ENCODE measurements at places on chromosomes 6 and 20.

- no peak for DNase-seq
Observed at GRCh38 chr6:34746104-34746846, 11.0 kb upstream of the SNRPC start.

GRCh38 chr6:144447472-144447871 is 162.3 kb downstream of the UTRN start:
- no peak for DNase-seq

DNA sequence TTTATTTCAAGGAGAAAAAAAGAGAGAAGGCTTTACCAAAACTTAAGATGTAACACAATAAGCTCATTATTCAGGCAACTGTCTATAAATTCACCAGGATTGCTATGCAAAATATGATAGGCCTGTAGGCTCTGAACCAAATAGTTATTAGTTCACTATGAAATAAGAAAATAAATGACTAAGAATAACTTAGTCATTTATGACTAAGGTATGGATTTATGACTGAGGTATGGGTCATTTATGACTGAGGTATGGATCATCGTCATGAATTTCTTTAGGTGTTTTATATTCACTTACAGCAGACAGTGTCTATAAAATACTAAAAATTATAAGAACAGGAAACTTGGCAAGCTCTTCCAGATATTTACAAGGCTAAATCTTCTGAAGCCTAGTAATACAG is 52.1 kb upstream of the SNX9 start:
- DNase-seq, result no peak

DNA sequence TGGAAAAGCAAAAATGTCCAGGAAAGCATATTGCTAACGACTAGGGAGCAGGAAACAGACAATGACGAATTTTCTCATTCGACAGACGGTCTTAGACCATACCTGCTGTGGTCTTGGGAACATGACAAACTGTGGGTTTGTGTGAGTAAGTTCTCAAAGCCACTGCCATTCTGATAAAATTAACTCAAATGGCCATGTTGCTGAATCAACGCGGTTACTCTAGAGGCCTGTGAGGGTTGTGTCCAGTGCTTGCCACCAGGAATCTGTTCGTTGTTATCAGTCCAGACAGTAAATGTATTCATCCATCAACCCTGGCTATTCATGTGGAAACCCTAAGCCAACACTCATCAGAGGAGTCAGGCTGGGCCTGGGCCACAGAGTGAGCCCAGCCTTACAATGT is 124.3 kb downstream of the MYLK4 start:
- no peak for DNase-seq

- DNase-seq, result no peak
Observed at GRCh38 chr20:37781626-37782025, 87.8 kb downstream of the CTNNBL1 start.

DNA sequence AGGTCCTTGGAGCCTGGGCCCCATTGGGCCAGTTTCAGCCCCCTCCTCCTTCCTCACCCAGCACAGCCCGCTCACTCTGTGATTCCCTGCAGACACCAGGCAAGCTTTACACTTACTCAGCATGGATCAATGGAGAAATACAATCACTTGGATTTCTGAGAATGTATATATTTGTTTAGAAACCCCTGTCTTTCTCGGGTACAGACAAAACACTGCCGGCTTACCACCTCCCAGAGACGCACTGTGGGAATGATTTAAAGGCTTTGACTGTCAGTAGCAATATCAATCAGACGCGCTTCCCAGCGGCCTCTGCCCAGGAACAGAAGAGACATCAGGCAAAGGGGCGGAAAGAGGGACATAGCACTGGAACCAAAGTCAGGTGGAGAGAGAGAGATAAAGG is 186.5 kb downstream of the MAFB start:
- DNase-seq, result no peak

DNA sequence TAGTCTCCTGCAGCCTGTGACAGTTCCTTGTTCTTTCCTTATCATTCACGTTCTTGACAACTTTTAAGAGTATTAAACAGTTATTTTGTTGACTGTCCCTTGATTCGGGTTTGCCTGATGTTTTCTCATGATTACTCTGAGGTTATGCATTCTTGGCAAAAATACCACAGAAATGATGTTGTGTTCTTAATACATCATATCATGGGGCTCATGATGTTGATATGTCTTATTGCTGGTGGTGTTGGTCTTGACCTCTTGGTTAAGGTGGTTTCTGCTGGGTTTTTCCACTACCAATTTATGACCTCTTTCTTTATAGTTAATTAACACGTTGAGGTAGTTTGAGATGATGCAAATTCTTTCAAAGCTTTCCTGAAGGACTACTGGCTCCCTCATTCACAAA is 59.1 kb downstream of the ZHX3 start:
- DNase-seq, result no peak

GRCh38 chr6:119308048-119308570 is 41.5 kb downstream of the MAN1A1 start:
- DNase-seq, result no peak

GRCh38 chr20:48667481-48667880 is 160.3 kb downstream of the PREX1 start:
- DNase-seq, result no peak

- no peak for DNase-seq
Observed at GRCh38 chr6:123529058-123529457, 107.7 kb downstream of the TRDN start.

DNA sequence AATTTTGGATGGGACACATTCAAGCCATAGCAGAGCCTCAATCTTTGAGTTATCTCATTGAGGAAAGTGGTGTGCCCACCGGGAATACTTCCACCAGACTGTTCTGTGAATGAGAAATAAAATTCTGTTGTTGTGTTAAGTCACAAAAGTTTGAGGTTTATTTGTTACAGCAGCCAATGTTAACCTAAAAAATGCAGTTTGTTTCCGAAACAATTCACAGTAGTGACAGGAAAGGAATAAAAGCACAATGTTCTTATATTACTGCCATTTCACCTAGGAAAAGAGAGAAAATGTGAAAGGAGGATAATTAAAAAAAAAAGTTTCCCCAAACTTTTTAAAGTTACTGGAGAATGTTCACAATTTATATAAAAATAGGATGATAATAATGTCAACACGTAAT is 344.6 kb downstream of the CD83 start:
- DNase-seq, result no peak

GRCh38 chr6:135418040-135418760 is 79.3 kb downstream of the AHI1 start:
- no peak for DNase-seq

GRCh38 chr6:112470376-112470775 is 123.2 kb downstream of the RFPL4B start:
- DNase-seq, result no peak

- DNase-seq, result no peak
Observed at GRCh38 chr20:8148501-8148900, 16.4 kb downstream of the PLCB1 start.

- no peak for DNase-seq
Observed at GRCh38 chr20:31760519-31761240, 21.6 kb downstream of the TPX2 start.

DNA sequence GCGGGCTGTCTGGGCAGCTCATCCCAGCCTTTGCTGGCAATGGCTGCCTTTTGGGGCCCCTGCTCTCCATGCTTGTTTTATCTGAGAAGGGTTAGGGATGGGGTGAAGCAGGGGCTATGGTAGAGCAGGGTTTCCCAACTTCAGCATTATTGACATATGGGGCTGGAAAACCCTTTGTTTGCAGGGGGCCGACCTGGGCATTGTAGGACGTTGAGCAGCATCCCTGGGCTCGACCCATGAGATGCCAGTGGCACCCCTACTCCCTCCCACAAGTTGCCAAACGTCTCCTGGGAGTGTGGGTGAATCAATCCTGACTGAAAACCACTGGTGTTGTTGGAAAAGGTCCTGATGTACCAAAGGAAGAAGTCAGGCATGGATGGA is 56.9 kb downstream of the KCNK5 start:
- DNase-seq, result no peak

DNA sequence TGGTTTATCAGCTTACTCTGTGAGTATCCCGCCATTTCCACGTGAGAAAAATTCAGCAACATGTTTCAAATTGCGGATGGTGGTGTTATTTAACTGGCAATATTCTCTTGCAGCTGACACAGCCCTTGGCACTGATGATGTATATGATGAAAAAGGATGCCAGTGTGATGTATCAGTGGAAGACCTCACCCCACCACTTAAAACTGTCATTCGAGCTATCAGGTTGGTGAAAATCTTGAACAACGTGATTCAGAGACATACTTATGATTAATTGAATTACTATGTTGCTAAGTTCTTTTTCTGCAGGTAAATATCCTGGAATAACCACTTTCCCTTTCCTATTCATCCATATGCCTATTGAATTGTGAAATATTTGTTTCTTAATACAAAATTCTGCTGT is 55.7 kb downstream of the KHDC1L start:
- no peak for DNase-seq

GRCh38 chr6:27059621-27060425 is 187.7 kb upstream of the PRSS16 start:
- DNase-seq, result no peak

- DNase-seq, result no peak
Observed at GRCh38 chr20:25320035-25320800, 70.4 kb downstream of the ABHD12 start.

DNA sequence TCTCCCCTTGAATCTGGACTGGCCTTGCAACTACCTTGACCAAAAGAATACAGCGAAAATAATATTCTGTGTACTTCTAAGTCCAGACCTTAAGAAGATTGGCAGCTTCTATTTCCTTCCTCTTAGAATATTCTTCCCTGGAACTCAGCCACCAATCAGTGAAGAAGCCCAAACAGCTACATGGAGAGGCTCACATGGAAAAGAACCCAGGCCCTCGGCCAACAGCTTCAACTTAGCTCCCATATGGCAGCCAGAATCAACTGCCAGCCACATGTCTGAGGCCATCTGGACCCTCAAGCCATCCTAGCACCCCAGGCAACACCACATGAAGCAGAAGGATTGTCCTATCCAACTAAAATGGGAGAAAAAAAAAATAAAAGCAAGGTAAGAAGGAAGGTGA is 178.8 kb downstream of the IBTK start:
- peak; percentile 29 for DNase-seq

- DNase-seq, result no peak
Observed at GRCh38 chr6:31970604-31971271, 1.2 kb downstream of the DXO start.

- DNase-seq, result no peak
Observed at GRCh38 chr6:157068691-157069324, 254.5 kb downstream of the TMEM242 start.

GRCh38 chr6:69705954-69706353 is 90.9 kb downstream of the LMBRD1 start:
- DNase-seq, result no peak

GRCh38 chr6:50780382-50780781 is 38.3 kb upstream of the TFAP2B start:
- no peak for DNase-seq

DNA sequence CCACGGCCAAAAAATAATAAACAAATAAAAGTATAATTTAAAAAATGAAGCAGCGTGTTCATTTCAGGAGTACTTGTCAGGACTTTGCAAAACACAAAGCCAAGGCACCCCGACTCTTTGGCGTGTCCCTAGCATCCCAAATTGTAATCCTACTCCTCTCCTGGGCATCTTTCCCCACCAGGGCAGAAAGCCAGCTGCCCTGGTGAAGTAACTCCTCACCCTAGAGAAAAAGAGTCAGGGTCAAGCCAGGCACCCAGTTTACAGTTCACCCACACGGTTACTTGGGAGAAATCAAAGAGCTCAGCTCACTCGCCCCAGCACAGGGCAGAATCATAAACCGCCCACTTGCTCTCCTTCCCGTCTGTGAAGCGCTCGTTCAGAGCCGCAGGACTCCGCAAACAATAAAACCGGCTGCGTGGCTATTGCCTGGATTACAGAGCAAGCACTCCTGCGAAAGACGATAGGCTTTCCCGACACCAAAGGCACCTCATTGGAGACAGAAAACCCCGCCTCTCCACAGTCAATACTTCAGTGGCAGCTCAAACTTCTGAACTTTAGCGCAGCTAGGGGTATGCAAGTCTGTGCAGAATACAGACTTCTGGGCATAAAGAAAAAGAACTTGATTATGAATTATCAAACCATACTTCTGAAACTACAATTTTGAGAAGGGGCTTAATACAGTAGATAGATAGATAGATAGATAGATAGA is 73.0 kb upstream of the NHSL1 start:
- peak; percentile 85 for DNase-seq

GRCh38 chr20:38844963-38845362 is 39.5 kb downstream of the PPP1R16B start:
- no peak for DNase-seq

- DNase-seq, result no peak
Observed at GRCh38 chr6:14079433-14079832, 38.1 kb upstream of the CD83 start.

- no peak for DNase-seq
Observed at GRCh38 chr6:16397623-16398022, 159.2 kb downstream of the GMPR start.

- no peak for DNase-seq
Observed at GRCh38 chr20:49505518-49505917, 23.1 kb upstream of the KCNB1 start.

- DNase-seq, result no peak
Observed at GRCh38 chr20:53332022-53332837, 261.4 kb downstream of the ZNF217 start.

GRCh38 chr6:158847786-158848185 is 28.6 kb upstream of the EZR start:
- no peak for DNase-seq

DNA sequence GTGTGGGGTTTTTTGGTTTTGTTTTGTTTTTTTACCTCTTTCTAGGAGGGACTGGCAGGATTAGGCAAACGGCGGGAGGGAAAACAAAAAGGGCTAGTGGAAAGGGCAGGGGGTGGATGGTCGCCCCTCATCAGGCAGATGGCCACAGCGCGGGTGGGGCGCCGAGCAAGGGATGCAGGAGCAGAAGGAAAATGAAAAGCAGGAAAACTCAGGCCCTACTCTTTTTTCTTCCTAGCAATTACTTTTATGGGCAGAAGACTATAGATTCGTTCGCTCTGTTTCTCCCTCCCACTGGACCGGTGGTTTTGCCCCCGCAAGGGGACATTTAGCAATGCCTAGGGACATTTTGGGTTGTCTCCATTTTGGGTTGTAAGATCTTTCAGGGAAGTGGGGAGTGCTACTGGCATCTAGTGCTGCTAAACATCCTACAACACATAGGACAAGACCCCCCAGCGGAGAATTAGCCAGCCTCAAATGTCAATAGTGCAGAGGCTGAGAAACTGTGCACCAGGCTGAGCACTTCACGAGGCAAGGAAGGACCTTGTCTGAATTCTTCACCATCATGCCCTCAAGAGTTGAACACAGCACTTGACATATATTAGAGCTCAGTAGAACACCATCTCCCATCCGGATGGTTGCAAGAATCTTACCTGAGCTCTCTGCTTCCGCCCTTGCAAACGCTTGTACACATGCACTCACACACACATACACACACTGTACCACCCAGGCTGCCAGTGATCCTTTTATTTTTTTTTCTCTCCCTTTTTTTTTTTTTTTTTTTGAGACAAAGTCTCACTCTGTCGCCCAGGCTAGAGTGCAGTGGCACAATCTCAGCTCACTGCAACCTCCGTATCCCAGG is 4.8 kb upstream of the ZMYND8 start:
- DNase-seq, result no peak

- DNase-seq, result no peak
Observed at GRCh38 chr6:43682724-43683429, 4.7 kb downstream of the MRPS18A start.

GRCh38 chr6:130583268-130583667 is 217.5 kb downstream of the TMEM200A start:
- no peak for DNase-seq

All from skin of body (tissue), 3 donors.